Neural progenitor cell (in vitro differentiated cells): ENCODE measurements at places on chromosomes 3 and 15.
A peak's percentile ranks its signal among the peaks of the same experiment; 100 is the strongest.

- H3K36me3 ChIP-seq: no peaks in the 10 kb centered on the region
- peaks cover 15% of the 10 kb centered on the region for H3K4me1 ChIP-seq
- H3K4me3 ChIP-seq: no peak overlapping the region
- no peaks in the 10 kb centered on the region for H3K27me3 ChIP-seq
These were observed 140.7 kb downstream of the PLCH1 start for GRCh38 chr3:155604126-155604525.

DNA sequence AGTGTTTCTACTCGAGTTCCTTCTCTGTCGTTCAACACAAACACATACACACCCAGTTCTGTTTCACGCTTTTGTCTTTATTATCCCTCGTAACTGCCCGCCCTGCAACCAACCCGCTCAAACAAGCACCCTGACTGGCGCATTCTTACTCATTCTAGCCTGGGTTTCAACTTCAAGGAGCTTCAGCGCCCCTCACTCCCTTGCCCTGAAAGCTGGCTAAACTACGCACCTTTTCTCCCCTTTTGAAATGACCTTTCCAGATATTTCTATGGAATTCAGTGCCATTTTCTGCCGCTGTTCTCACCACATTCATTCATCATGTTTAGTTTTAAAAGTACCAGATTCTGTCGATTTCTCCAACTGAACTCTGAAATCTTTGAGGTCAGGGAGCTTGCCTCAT lies 653 bp upstream of the MFSD1 start:
- DNase-seq: peak; percentile 43
- no peak overlapping the region for H3K27ac ChIP-seq
- peaks cover 54% of the 10 kb centered on the region for H3K27me3 ChIP-seq
- H3K36me3 ChIP-seq: no peaks in the 10 kb centered on the region
- no peaks in the 10 kb centered on the region for H3K4me1 ChIP-seq

DNA sequence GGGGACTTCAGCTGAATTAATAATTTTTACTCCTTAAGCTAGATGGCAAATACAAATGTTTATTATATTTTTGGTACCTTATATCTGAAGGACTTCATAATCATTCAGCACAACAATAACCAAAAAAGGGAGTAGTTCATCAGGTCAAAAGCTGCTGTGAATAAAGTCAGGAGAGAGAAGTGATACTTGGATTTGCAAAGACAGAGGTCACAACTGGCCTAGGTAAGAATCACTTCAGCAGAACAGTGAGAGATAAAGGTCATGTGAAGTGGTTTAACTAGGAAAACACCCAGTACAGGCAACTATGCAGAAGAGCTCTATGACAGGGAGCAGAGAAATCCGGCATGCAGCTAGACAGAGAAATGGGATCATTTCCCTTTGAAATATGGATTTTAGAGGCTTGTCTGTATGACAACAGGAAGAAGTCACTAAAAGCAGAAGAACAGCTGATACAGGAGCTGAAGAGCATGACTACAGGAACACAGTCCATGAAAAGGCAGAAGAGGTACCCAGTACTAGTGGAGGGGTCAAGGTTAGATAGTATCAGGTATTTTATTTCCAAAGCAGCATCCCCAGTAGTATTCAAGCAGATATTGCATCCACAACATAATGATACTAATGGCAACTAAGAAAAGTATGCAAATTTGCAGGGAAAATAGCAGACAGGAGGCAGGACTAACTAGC lies 25.7 kb downstream of the ZMAT3 start:
- H3K4me1 ChIP-seq: no peaks in the 10 kb centered on the region
- no peaks in the 10 kb centered on the region for H3K36me3 ChIP-seq
- H3K27me3 ChIP-seq: no peaks in the 10 kb centered on the region
- no peak for DNase-seq
- H3K4me3 ChIP-seq: no peak overlapping the region

DNA sequence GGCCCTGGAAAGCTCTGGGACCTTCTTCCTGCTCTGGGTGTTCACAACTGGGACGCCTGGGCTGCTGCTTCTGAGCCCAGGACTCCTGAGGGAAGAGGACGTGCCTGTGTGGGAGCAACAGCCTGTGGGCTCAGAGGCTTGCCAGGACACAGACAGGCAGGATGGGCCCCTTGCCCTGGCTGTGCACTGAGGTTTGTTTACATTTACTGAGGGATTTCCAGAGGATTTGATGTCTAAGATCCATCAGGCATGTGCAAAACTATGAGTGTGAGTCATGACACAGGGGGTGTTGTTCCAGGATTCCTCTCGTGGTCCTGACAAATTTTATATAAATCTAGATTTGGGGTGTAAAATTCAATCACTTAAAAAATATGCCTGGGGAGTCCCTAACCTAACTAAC lies 10.6 kb downstream of the CCR9 start:
- H3K27ac ChIP-seq: no peak overlapping the region
- DNase-seq: no peak
- no peaks in the 10 kb centered on the region for H3K36me3 ChIP-seq
- H3K27me3 ChIP-seq: no peaks in the 10 kb centered on the region
- H3K4me1 ChIP-seq: no peaks in the 10 kb centered on the region

DNA sequence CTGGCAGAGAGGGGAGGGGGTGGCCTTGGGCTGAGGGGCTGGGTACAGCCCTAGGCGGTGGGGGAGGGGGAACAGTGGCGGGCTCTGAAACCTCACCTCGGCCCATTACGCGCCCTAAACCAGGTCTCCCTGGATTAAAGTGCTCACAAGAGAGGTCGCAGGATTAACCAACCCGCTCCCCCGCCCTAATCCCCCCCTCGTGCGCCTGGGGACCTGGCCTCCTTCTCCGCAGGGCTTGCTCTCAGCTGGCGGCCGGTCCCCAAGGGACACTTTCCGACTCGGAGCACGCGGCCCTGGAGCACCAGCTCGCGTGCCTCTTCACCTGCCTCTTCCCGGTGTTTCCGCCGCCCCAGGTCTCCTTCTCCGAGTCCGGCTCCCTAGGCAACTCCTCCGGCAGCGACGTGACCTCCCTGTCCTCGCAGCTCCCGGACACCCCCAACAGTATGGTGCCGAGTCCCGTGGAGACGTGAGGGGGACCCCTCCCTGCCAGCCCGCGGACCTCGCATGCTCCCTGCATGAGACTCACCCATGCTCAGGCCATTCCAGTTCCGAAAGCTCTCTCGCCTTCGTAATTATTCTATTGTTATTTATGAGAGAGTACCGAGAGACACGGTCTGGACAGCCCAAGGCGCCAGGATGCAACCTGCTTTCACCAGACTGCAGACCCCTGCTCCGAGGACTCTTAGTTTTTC lies 4.9 kb downstream of the ISL2 start:
- DNase-seq: peak; percentile 57
- H3K36me3 ChIP-seq: no peaks in the 10 kb centered on the region
- H3K27me3 ChIP-seq: peaks cover 100% of the 10 kb centered on the region
- peaks cover 24% of the 10 kb centered on the region for H3K4me1 ChIP-seq

GRCh38 chr15:78570710-78571109 lies 5.4 kb downstream of the CHRNA5 start:
- H3K4me3 ChIP-seq: no peak overlapping the region
- H3K27me3 ChIP-seq: no peaks in the 10 kb centered on the region
- H3K36me3 ChIP-seq: no peaks in the 10 kb centered on the region
- no peak overlapping the region for H3K27ac ChIP-seq
- no peak for DNase-seq

- no peak overlapping the region for H3K27ac ChIP-seq
- no peak overlapping the region for H3K4me3 ChIP-seq
These were observed 433.1 kb downstream of the EPHB1 start for GRCh38 chr3:135228201-135228600.

DNA sequence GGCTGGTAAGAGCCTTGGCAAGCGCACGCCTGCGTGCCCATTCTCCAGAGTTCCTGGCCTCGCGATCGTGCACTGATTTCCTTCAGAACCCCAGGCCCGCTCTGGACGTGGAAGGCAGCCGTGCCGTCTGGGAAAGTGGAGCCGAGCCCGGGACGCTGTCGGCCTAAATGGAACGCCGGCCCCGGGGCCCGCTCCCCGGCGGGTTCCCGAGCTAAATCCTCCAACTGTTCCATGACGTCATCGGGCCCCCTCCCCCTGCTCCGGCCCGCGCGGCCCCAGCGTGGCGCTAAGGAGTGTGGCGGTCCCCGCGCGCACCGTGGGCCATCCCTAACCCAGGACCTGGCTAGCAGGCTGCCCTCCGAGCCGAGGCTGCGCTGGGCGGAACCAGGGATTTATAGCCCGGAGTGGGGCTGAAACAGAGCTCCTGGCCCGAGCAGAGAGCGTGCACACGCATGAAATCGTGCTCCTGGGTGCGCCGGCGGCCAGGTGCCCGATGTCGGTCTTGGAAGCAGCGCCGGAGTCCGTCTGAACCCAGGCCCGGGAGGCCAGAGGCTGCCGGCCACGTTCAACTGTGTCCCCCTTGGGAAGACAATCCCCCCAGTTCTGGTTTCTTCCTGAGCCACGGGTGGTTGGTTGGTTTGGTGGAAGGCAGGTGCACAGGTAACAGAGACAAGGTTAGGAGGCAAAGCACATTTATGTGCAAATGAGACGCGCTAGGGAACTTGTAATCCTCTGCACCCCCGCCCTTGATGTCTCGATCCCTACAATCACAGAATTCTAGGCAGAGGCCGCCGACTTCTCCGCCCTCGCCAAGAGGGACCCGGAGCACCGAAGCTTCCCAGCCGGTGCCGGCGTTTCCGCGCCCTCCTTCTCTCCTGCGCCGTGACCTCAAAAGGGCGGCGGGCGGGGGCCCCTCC lies 84.9 kb upstream of the ETV5 start:
- H3K27me3 ChIP-seq: peaks cover 100% of the 10 kb centered on the region
- no peaks in the 10 kb centered on the region for H3K36me3 ChIP-seq
- DNase-seq: peak; percentile 82
- H3K4me1 ChIP-seq: peaks cover 9% of the 10 kb centered on the region

DNA sequence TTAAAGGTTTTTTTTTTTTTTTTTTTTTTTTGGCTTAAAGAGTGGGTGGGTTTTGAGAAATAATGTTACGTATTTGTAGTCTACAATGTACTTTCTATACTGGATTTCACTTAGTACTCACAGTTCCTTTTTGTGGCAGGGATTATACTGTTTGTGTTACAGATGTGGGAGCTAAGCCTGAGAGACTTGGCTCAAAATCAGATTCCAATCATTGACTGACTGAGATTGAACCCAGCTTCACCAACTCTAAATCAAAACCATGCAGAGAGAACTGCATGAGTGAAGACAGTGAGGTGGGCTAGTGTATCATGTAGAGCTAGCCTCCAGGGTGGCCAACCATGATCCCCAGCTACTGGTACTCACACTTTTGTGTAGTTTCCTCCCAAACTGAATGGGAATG lies 68.0 kb downstream of the TMEM108 start:
- H3K4me1 ChIP-seq: no peaks in the 10 kb centered on the region
- H3K36me3 ChIP-seq: no peaks in the 10 kb centered on the region
- no peaks in the 10 kb centered on the region for H3K27me3 ChIP-seq
- no peak overlapping the region for H3K27ac ChIP-seq
- DNase-seq: no peak

GRCh38 chr3:44890258-44890657 lies 15.8 kb downstream of the TGM4 start:
- peak; percentile 26 for DNase-seq
- no peaks in the 10 kb centered on the region for H3K27me3 ChIP-seq
- no peak overlapping the region for H3K27ac ChIP-seq
- no peaks in the 10 kb centered on the region for H3K4me1 ChIP-seq
- H3K4me3 ChIP-seq: no peak overlapping the region

GRCh38 chr15:70892912-70893560 lies 410 bp downstream of the LRRC49 start:
- peaks cover 2% of the 10 kb centered on the region for H3K36me3 ChIP-seq
- H3K4me3 ChIP-seq: peak overlapping the region; percentile 69
- H3K27ac ChIP-seq: no peak overlapping the region
- peaks cover 11% of the 10 kb centered on the region for H3K4me1 ChIP-seq
- DNase-seq: peak; percentile 37

- peaks cover 5% of the 10 kb centered on the region for H3K4me1 ChIP-seq
- no peak overlapping the region for H3K4me3 ChIP-seq
- no peaks in the 10 kb centered on the region for H3K27me3 ChIP-seq
- no peak overlapping the region for H3K27ac ChIP-seq
These were observed 14.5 kb upstream of the CFAP100 start for GRCh38 chr3:126380011-126380768.

- no peaks in the 10 kb centered on the region for H3K4me1 ChIP-seq
- H3K27ac ChIP-seq: no peak overlapping the region
- no peaks in the 10 kb centered on the region for H3K27me3 ChIP-seq
- no peak overlapping the region for H3K4me3 ChIP-seq
These were observed 85.7 kb downstream of the ST6GAL1 start for GRCh38 chr3:187015903-187016638.

- no peak overlapping the region for H3K4me3 ChIP-seq
- DNase-seq: no peak
These were observed 220.9 kb upstream of the LRRFIP2 start for GRCh38 chr3:37395286-37395685.
